ENCODE measurements at places on chromosomes 3 and 15.

DNA sequence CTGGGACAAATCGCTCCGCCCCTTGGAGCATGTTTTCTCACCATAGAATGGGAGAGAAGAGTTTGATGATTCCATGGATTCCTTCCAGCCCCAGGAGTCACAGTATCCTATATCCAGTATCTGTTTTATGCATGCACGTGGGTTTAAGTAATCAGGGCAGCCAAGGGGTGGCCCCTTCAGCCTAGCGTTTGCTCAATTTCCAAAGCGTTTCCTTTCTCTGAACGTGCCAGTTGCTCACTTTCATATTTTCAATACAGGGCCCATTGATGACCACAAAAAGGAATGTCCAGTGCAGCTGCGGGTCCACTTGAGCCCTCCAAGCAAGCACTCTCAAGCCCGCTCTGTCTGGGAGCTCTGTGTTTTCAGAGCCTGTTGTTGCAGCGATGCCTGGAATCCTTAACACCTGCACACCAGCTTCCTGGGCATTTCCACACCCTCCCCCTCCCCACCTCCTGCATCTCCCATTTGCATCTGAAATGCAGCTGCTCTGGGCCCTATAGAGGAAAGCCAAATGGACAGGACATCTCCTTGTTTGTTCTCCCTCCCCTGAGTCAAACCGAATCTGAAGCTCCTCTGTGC, 164.3 kb upstream of the LPP start:
- DNase-seq, result no peak

DNA sequence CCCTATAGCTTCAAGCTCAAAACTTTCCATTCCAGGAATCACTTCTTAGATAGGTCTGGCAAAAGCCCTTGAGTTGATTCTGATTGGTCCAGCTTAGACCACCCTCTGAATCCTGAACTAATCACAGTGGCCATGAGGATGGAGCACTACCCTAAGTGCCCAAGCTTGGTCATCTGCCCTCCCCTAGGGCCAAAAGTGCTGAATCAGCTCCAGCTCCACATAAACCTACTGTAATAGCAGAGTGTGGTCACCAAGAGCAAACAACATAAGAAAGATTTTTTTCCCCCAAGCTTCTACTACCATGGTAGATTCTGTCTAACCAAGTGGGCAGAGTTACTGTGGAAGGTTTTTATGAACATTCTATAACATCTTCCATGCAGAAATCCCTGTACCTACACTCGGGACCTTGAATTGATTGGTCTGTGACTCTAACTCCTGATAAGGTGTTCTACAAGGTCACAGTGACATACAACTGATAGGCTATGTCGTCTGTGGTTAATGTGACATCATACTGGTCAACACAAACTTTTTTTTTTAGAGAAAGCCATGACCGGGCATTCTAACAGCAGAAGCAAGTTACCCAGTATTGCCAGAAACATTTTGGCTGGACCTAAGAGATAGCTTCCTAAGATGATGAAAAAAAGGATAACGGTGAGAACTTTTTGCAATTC, 320.9 kb downstream of the MAGI1 start:
- DNase-seq, result no peak

DNA sequence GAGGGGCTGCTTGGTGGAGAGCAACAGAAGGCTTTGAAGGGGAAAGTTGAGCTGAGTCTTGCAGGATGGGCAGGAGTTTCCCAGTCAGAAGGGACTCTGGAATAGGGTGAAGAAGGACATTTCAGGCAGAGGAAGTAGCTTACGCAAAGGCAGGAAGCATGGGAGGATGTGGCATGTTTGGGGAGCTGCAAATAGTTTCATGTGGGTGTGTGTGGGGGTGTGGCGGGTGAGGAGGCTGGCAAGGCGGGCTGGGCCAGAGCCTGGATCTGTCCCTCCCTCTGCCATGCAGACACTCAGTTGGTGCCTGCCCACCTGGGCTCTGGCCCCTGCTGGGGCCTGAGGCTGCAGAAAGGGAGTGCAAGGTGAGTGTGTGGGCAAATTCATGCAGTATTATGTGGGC, 10.4 kb downstream of the TEX264 start:
- DNase-seq, result no peak

DNA sequence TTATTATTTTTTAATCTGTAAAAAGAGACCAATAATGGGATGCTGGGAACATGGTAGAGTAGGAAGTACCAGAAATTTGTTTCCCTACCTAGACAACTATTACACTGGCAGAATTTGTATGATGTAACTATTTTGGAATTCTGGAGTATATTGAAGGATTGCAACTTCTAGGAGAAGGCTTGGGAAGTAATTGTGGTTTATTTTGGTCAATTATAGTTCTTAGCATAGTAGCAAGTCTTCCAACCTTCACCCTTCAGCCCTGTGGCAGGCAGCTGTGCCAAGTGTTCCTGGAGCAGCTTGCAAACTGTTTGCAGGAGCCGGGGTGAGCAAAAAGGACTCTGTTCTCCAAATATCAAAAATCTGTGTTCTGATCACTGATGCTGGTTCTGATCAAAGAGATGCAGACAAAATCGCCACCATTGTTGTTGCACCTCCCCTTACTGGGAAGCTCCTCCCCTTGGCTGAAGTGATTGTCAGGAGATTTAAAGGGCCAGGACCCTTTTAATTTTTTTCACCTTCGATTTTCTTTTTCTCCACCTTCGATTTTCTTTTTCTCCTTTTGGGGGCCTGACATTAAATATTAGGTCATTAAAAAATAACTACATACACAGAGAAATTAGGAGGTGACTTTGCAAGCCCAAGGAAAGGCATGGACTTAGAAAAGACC, 363.3 kb downstream of the SLC9A9 start:
- no peak for DNase-seq

DNA sequence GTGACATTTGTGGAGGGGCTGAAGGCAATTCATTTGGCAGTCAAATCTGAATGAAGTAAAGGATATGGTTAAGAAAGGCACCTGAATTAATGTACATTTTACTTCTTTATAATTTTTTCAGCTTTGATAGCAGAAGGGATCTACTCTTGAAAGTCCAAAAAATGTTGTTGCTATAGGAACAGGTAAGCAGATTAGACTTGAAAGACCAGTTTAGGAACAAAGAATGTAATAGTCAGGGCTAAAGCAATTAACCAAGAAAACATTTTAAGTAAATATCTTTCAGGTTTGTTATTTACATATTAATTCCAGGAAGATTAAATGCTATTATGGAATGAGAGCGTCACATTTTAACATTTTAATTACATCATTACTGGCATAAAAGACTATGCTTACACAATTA, 1.1 kb downstream of the ATP13A4 start:
- no peak for DNase-seq

GRCh38 chr3:63910001-63910400, 2.2 kb downstream of the SCAANT1 start:
- no peak for DNase-seq

- no peak for DNase-seq
Measured at GRCh38 chr3:15711281-15711680, 86.5 kb downstream of the ANKRD28 start.
